ENCODE measurements at places on chromosomes 11 and 22.

GRCh38 chr11:1234054-1234720 lies 11.3 kb downstream of the MUC5B start:
- H3K27ac ChIP-seq = no peak overlapping the region
- no peaks in the 10 kb centered on the region for H3K27me3 ChIP-seq
- no peak overlapping the region for H3K4me3 ChIP-seq
- no peak for DNase-seq
- no peaks in the 10 kb centered on the region for H3K4me1 ChIP-seq

DNA sequence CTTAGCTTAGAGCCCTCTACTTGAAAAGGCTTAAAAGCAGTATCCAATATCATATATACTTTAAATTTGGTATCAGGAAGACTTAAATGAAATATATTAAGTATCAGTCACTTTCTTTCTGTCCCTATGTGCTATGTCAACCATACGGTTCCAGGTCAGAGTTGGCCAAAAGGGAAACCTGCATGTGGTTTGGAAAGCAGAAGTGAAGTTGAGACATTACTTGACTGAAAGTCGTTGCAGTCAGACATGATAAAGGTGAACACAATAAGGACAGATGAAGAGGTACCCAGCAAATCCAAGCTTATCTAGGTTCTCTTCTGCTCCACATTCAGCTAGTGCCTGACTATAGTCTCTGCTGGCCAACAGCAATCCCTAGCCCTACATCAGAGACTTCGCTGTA lies 336.8 kb downstream of the KCNA4 start:
- H3K4me1 ChIP-seq = peaks cover 3% of the 10 kb centered on the region
- no peak overlapping the region for H3K4me3 ChIP-seq
- DNase-seq = no peak
- H3K36me3 ChIP-seq = no peaks in the 10 kb centered on the region
- no peaks in the 10 kb centered on the region for H3K27me3 ChIP-seq

DNA sequence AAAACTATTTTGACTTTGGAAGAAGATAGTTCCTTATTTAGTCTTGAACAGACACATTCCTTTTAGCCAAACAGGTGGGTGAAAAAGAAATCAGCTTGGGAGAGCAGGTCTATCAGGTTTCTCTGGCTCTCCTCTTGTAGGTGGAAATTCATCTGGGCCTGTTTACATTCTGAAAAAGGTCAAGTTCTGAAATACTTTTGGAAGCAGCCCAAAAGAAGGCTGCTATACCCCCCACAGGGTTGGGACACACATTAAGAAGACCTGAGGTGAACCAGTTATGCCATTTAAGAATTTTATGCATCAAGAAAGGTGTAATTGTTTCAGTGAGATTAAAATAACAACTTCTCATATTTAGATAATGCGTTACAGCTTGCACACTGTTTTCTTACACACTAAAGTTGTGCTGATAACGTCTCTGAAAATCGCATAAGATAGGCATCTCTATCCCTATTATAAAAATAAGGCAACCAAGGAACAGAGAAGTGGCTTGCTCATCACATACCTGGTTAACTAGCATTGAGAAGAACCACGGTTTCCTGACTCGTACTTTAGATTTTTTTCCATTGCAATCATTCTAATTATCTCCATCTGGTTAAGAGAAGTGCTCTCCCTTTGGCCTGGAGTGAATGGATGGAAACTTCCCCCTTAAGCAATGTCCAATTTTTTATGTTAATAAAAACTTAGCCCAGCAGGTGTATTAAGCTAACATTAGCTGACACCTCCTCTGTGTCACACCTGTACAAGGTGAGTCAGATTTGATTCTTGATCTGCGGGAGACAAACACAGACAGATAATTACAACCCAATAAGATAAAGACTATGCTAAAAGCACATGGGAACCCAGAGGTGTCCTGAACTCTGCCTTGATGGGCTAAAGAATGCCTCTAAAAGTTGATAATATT lies 60.5 kb upstream of the UCP3 start:
- H3K4me1 ChIP-seq = no peaks in the 10 kb centered on the region
- peaks cover 10% of the 10 kb centered on the region for H3K36me3 ChIP-seq
- H3K4me3 ChIP-seq = no peak overlapping the region
- H3K27ac ChIP-seq = no peak overlapping the region
- DNase-seq = no peak
- no peaks in the 10 kb centered on the region for H3K27me3 ChIP-seq

DNA sequence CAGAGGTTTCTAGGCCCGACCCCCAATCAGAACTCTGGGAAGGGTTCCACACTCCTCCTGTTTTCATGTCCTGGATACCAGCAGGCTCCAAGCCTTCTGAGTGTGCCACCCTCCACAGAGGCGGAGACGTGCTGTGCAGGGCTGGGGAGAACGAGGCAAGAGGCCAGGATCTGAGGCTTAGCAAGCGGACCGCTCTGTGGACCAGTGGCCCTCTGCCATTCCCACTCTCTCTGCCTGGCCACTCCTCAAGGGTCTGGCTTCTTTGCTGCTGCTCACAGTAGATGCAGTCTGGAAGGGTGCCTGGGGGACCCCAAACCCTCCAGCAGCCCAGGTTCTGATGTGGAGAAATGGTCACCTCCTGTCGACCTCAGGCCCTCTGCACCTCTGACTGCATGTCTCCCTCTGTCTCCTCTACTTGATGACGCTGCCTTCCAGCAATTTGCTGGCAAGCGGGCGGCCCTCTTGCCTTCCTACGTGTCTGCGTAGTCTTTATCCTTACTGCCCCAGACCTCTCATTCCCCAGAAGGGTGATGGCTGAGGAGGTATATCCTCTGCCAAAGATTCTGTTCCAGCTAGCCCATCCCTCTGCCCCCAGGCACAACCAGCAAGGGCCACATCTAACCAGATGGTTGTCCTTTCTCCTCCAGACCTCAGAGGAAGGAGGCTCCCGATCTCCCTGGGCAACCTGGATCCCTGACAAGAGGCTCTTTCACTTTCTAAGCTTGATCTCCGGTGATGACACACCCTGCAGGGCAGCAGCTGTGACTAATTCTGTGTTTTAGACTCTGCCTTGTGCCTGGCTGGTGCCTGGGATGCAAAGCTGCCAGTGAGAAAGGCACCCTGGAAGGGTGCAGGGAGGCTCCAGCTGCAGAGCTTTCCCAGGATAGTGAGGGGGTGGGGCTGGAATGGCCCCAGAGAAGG lies 87.3 kb downstream of the NAT10 start:
- H3K27ac ChIP-seq = no peak overlapping the region
- H3K36me3 ChIP-seq = peaks cover 6% of the 10 kb centered on the region
- no peaks in the 10 kb centered on the region for H3K27me3 ChIP-seq
- DNase-seq = peak; percentile 90
- H3K4me1 ChIP-seq = peaks cover 15% of the 10 kb centered on the region
- no peak overlapping the region for H3K4me3 ChIP-seq
